ENCODE measurements at places on chromosomes 7 and 10.

DNA sequence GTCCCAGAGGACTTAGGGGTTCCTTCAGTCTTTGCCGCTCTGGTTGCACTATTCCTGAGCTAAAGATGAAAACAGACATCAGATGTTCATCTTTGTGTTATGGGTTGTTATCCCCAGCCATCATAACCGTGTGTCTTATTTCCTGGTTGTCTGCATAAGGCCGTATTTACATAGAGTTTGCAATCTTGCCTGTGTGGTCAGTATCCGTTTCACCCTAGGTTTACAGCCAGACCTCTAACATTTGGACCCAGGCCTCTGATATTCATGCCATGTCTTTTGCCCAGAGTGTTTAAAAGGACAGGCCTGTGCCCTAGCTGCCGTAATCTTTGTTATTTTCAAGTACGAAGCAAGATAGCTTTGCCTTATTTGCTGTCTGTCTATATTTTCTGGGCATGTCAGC is 26.6 kb downstream of the LRRC4 start:
- no peak for DNase-seq

DNA sequence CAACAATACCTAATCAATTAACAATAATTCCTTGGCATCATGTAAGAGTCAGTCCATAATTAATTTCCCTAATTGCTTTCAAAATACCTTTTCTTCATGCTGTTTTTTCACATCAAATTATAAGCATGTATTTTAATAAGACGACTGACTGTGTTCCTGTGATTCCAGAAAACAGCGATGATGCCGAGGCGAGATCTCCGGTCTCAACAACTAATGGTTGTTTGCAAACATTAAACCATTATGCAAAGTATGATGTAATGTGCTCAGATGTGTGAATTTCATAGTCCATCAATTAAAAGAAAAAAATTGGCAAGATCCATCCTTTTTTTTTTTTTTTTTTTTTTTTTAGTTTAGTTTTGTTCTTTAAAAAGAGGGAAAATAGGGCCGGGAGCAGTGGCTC is 44.5 kb upstream of the PIP4K2A start:
- no peak for DNase-seq

DNA sequence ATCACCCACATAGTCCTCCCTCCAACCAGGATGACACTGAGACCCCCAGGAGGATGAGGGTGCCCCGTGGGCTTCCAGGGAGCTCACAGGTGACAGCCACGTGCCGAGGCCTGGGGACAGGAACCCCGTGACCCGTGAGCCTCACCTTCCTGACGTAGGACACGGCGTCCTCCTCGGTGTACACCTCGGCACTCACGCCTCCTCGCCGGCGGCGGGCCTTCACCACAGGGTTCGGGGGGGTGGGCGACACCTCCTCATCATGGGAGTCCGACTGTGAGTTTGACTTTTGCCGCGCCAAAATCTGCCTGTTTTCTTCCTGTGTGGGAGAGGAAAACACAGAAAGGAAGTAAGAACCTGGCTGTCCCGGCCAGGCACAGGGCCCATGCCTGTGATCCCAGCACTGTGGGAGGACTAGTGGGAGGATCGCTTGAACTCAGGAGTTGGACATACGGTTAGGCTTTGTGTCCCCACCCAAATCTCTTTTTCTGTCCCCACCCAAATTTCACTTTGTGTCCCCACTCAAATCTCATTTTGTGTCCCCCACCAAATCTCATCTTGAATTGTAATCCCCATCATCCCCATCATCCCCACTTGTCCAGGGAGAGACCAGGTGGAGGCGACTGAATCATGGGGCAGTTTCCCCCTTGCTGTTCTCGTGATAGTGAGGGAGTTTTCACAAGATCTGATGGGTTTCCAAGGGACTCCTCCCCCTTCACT is 45.9 kb upstream of the DNAAF5 start:
- no peak for DNase-seq

DNA sequence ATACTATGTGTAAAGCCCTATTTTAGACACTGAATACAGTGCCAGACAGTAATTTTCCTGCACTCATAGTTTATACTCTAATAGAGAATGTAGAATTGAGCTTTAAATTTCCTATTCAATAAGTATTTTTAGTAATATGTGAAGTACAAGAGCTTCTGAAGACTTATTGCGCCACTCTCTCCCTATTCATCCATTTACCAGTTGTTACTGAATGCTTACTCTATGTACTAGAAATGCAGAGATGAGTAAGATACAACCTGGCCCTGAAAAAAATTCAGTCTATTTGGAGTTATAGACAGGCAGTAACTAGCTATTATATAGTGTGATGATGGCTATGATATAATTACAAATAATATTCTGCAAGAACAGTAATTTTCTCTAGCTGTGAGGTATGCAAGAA is 98.8 kb downstream of the ADK start:
- no peak for DNase-seq

- DNase-seq: no peak
Observed at GRCh38 chr7:46838463-46838862, 743.4 kb downstream of the TNS3 start.

DNA sequence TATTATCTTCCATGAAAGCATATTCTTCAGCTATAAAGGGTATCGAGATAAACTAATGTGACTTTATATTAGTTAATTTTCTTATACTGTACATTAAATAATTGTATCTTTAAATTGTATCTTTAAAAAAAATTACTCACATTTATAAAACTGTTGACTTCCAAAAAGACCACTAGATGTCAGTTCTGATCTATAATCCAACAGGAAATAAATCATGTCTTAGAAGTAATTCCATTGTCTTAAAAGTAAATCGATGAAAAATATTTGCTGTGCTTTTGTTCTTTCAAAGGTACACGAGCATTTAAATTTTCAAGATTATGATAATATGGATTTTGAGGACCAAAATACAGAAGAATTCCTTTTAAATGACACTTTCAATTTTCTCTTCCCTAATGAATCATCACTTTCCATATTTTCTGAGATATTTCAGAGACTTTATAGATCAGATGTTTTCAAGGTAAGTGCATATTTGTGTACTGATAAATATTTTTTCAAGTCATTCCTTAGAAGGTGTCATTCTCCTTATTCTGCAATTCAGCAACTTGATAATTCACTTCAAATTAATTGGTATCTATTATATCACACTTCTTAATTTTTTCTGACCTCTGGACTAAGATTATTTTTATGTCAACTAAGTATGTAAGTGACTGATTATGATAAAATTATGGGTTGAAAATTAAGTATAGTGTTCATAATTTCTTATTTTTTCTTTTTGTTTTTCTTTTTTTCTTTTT is 138.5 kb downstream of the CPED1 start:
- no peak for DNase-seq

DNA sequence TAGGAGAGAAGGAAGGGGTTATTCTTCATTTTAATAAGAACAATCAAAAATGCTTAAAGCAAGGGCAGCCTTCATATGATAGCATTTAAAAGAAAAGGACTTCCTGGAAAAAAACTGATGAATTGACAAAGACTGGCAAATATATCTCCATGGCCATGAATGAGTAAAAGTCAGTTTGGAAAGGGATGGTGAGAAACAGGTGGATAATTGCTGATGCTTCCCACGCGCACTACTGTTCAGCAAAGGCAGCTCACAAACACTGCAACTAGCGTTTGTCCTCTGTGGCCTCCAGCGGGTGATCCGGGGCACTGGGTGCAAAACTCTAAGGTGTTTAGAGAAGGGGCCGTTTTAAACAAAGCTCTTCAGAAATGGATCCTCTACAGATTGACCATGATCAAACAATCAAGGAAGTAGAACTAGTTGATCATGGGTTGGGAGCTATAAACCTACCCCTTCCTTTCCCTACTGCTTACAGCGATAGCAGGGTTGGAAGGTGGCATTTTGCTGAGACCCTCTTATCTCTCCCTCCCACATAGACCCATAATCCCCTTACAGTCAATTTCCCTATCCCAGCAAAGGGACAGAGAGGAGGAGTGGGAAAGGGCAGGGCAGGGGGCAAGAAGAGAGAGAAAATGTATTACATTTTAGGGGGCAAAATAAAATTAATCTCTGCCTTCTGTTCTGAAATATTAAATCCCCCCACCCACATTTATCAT is 53.8 kb downstream of the SMURF1 start:
- DNase-seq: no peak

DNA sequence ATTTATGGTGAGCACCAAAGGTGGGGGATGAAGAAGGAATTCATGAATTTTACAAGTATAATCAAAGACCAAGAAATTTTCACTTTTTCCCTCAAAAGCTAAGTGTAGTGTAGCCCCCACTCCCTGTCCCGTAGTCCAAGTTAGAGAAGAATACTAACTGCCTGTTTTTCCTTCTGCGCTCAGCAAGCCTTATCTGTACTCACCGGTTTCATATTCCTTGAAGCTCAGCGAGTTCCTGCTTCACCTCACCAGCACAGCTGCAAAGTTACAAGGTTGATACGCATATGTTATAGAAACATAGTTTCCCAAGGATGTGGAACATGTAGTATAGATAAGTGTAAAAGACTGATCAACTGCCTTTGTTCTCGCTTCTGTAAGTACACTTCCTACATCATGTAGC is 16.0 kb upstream of the ZNF33B start:
- DNase-seq: no peak

GRCh38 chr10:59517341-59517899 is 155.1 kb upstream of the FAM13C start:
- DNase-seq: no peak

DNA sequence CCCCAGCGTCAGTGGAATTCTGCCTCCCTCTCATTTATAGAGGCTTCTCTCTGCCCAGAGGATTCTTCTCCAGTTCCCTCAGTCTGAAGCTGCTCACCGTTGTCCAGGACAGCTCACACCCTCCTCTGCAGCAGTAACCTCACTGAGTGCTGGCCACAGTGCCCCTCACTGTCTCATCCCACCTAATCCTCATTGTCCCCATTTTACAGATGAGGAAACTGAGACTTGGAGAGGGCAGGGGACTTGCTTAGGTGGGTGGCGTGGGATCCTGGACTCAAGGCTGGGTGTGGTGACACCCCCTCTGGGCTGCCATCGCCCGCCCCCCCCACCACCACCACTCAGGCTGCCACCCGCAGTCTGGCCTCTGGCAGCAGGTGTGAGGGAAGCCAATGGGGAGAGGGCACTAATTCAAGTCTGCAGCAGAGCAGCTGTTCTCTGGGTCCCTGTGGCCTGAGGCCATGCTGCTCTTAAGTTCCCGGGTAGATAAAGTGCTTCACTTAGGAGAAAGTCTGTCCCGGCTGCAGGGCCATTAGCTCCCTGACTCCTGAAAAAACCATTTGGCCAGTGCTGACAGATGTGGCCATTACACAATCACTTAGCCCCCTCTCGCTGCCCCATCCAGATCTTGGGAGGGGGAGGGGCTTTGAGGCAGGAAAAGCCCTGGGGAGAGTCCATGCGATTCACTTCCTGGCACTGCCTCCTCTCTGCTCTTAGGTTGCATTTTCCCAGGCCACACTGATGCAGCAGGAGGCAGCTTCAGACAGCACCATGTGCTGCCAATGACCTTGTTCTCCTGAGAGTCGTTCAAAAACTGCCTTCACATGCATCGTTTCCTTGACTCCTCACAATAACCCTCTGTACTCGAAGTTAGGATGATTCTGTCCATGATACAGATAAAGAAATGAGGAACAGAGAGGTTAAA is 36.3 kb downstream of the DRGX start:
- no peak for DNase-seq

- no peak for DNase-seq
Observed at GRCh38 chr7:157006205-157006747, 4.2 kb downstream of the MNX1 start.

DNA sequence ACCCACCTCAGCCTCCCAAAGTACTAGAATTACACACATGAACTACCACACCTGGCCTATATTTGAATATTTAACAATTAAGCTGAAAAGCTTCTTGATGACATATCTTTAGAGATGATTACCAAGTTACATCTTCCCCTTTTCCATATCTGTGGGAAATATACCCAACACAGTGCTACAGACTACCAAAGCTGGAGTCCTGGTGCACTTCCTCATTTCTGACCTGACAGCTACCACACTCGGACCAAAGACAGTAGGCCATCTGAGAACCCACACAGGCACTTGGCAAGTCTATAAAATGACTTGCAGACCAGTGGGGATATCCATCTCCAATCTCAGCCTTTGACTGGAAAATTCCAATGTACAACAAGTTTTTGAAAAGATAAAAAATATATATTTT is 270.4 kb upstream of the KLF14 start:
- no peak for DNase-seq

DNA sequence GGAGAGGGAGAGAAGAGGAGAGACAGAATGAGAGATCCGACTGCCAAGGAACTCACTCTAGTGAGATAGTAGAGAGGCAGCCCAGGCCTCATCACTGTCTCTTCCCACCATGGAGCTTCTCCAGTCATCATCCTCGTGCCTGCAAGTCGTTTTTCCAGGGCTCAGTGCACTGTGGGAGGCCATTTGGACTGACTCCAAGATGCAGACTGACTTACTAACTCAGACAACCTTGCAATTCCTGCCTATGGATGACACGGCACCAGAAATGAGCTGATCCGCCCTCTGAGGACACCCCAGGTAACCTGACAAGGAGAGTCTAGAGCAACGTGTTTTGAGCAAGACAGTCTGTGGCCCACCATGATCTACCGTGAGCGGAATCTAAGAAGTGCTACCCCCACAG is 154.9 kb downstream of the GLI3 start:
- DNase-seq: no peak

GRCh38 chr10:104218751-104219150 is 13.4 kb downstream of the CFAP43 start:
- no peak for DNase-seq

- DNase-seq: no peak
Observed at GRCh38 chr7:71636329-71636728, 504.4 kb downstream of the GALNT17 start.

DNA sequence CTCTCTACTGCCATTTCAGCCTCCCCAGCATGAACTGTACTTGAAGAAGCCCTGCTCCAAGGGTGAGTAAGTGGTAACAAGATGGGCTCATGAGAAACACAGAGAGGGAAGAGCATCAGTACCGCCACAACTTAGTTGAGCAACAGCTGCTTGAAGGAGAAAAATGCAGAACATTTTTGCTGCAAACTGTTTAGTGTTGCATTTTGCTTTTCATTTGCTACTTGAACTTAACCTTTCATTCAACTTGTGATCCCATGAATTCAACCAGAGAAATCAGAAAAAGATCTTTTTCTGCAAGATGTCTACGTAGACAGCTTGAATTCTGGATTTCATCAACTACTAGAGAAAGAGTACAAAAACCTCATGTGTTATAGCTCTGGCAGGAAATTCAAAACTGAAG is 40.7 kb downstream of the ANK3 start:
- DNase-seq: no peak

DNA sequence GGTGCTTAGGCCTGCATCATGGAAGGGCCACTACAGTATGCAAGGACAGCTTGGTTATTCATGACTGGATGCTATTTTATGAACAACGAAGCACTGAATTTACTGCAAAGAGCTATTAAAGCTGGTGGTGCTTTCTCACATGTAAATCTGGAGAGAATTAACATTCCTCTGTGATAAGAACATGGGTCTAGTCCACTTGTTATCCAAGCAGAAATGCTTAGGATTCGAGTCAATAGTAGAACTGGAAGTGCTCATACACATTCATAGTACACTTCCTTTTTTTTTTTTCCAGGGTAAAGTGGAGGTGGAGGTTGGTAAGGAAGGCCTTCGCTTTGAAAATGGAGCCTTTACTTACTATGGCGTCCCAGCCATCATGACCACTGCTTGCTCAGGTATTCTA is 35.0 kb downstream of the CNNM1 start:
- no peak for DNase-seq

All from CD4-positive, alpha-beta T cell treated with Interleukin-12 subunit alpha and Interleukin-12 subunit beta, for 1 hour (primary cell).